ENCODE measurements at places on chromosomes 7 and 10.

GRCh38 chr7:47439181-47439667 is 142.7 kb downstream of the TNS3 start:
- DNase-seq = no peak

DNA sequence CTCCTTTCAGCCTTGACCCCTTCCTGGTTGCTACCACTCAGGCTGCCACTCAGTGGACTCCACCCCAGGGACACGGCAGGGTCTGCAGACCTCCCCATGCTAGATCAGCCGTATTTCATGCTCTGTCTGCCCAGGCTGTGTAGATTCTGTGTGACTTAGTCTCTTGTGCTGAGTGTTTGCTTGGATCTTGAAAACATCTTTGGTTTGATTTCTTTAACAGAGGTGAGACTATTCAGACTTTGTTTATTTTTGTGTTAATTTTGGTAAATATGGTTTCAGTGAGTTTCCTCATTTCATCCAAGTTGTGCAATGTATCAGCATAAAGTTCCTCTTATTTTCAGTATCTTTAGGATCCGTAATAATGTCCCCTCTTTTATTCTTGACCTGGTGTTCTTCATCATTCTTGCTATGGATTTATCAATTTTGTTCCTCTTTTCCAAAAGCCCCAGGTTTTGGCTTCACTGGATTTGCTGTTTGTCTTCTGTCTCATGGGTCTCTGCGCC is 21.2 kb upstream of the PWWP2B start:
- DNase-seq = no peak

DNA sequence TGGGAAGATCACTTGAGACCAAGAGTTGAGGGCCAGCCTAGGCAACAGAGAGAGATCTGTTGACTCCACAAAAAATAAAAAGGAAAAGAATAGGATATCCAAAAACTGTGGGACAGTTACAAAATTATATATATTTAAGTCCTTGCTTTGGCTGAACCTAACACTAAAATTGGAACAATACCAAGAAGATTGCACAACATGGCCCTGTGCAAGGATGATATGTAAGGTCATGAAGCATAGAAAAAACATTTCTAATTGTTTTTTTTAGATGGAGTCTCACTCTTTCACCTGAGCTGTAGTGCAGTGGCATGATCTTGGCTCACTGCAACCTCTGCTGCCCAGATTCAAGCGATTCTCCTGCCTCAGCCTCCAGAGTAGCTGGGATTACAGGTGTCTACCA is 139.0 kb downstream of the TPST1 start:
- no peak for DNase-seq

DNA sequence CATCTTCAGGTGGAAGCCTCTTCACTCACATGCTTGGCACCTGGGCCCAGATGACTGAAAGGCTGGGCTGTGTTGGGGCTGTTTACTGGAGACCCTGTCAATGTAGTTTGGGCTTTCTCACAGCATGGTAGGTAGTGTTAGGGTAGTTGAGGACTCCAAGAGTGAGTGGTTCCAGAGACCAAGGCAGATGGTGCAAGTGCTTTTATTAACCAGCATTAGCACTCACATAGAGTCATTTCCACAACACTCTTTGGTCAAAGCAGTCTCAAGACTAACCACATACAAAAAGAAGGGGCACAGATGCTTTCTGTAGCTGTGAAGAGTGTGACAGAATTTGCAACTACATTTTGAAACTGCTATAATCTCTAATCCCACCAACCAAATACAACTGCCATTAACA is 135.0 kb downstream of the RTKN2 start:
- no peak for DNase-seq

GRCh38 chr7:111074748-111075146 is 16.2 kb upstream of the LRRN3 start:
- DNase-seq = no peak

GRCh38 chr10:3081383-3081981 is 14.1 kb downstream of the PFKP start:
- no peak for DNase-seq

- no peak for DNase-seq
Observed at GRCh38 chr10:6516929-6517284, 63.2 kb downstream of the PRKCQ start.

DNA sequence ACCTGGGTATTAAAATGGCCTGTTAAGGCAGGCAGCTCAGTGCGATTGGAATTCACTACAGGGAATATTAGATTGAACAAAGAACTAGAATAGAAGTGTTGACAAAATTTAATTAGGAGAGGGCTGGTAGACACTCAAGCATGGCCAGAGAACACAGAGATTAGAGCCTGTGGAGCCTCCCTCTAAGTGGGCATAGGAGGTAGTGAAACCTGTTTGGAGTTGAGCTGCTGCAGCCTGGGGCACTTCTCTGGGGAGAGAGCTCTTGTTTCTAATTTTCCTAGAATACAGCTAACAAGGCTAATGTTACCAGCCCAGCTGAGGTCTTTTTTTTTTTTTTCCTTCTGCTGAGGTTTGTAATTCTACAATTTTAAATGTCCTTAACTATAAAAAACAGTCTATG is 46.4 kb downstream of the TMEM168 start:
- DNase-seq = no peak

- no peak for DNase-seq
Observed at GRCh38 chr7:152847386-152847908, 87.9 kb downstream of the ACTR3B start.

DNA sequence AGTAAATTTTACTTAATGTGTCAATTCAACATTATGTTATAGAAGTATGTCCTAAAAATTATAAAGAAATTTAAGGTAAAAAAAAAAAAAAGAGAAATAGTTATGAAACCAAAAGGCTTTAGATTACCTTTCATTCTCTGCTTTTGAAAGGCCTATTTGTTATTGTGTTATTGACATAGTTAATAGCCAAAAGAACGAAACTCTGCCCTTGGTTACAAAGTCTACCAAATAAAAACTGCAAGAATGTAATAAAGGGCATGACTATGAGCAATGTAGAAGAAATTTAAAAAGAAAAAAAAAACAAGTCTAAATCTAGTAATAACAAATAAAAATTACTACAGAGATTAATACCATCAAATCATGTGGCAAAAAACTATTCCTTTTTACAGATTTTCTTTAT is 10.6 kb downstream of the ACBD5 start:
- DNase-seq = no peak

DNA sequence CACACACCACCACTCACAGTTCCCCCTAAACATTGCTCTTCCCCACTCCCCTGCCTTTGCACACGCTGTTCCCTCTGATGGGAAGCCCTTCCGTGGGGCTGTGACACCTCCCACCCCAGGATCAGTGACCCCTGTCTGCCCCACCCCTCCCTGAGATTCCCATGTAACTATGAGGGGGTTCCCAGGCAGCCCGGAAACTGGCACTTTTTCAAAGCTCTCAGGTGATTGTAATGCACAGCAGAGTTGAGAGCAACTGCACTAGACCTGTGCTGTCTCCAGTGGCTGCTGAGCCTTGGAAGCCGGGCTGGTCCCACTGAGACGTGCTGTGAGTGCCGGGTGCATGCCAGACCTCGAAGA is 29.8 kb downstream of the GPRIN2 start:
- no peak for DNase-seq

DNA sequence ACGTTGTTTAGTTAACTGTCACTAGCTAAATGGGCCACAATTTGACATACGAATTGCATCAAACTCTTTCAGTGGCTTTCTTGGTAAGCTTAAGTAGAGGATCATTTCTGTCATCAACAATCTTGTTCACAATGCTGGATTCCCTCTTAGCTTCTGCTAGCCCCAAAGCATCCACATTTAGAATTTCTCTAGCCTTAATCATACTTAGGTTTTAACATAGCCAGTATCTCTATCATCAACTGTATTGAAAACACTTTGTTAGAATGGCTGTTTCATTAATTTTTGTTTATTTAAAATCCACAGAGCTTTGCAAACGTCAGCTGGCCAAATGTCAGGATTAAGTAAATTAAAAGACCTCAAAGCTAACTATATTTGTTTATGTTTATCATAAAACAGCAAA is 41.1 kb downstream of the ABRAXAS2 start:
- DNase-seq = no peak
